T1000 (cell line): ENCODE measurements at places on chromosomes 4 and X.

DNA sequence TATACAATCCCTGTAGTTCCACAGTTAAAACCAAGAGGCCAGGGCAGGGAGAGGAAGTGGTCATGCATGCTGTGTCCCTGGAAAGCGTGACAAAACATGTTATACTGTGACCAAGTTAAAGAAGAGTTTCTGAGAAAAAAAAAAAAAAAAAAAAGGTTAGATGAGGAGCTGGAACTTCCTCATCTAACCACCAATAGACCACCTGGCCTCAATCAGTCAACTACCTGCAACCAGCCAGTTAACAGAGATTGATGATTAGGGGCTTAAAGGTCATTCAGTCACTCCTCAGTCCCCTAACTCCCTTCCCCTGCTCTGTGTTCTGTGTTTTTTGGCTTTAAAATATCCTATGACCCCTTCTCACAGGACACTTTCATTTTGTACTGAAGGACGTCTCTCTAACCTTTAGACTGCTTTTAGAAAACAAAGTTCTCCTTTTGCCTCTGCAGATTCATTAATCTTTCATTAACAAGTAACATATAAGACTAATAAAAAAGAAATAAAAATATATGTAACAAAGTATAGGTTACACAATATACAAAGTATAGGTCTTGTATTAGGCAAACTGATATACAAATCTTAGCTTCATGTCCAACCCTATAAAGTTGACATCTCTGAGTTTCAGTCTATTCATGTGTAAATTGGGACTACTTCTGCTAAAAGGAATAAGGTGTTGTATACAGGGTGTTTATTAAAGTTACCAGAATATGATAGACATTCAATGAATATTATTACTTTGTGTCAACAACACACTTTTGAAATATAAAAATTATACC is 179.1 kb upstream of the NDST4 start:
- DNase-seq = no peak

GRCh38 chrX:48883729-48884128 is 13.8 kb downstream of the TIMM17B start:
- no peak for DNase-seq

- DNase-seq = no peak
Measured at GRCh38 chrX:136574548-136574947, 42.5 kb downstream of the VGLL1 start.

DNA sequence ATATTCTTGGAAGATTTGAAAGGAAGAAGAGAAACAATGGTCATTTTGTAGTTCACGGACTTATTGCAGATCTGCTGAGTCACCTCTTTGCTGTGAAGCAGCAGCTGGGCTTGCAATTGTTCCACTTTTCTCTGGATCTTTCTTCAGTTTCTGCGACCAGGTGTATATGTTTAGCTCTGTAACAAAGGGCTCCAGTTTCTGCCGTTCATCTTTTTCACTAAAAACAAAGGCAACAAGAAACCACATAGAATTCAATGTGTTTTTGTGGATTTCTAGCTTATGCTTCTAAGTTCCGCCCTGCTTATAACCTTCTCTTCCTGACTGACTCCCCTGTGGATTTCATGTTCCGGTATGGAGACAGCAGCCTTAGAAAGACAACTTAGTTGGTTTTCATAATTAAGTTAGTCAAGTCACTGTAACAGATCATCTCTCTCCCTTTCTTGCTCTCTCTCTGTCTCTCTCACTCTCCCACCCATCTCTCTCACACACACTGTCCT is 121.6 kb upstream of the EPHA5 start:
- no peak for DNase-seq

GRCh38 chrX:37809970-37810369 is 30.1 kb downstream of the CYBB start:
- no peak for DNase-seq

DNA sequence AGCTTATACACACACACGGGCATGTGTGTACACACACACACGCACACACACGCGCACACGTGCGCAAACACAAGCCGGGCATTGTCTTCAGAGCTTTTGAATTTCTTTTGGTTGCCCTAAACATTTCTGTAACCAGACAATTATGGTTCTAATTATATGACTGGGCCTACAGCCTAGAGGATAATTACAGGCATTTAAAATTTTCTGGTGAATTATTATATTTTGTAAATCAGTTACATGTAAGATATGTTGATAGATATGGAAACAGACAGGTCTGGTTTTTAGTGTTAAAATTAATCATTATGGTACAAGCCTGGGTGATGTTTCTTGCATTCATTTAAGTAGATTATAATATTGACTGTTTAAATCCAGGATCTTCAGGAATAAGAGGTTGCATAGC is 1120.5 kb downstream of the ADGRL3 start:
- DNase-seq = no peak

DNA sequence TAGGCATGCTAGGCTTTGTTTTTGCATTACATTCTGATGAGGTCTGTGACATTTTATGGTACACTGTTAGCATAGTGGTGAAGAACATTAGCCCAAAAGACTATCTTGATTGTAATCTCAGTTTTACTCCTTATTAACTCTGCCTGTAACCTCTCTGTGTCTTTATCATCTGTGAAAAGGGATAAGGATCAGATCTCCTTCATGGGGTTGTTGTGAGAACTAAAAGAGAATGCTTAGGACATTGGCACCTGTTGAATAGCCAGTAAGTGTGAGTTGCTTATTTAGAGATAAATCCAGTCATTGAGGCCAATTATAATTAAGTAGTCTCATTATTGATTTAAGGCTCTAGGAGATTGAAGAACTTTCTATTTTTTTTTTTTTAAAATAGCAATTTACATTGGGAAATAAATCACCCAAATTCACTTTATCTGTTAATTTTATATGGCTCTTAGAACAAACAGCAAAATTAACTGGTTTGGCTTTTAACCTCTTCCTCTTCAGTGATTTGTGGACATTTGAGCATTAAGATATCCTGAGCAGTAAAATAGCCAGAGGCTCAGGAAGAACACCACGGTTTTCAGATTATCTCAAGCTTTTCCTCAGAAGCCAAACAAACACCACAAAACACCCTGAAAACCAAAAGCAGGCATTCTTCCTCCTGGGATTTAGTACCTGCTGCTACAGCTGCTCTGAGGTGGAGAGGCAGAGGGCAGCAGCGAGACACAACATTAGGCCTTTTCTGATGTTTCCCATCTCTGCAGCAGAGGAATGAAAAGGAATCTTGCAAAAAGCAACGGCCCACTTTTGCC is 192.9 kb downstream of the ARHGAP10 start:
- DNase-seq = no peak
